K562 (cell line): ENCODE measurements at places on chromosomes 5 and 9.

DNA sequence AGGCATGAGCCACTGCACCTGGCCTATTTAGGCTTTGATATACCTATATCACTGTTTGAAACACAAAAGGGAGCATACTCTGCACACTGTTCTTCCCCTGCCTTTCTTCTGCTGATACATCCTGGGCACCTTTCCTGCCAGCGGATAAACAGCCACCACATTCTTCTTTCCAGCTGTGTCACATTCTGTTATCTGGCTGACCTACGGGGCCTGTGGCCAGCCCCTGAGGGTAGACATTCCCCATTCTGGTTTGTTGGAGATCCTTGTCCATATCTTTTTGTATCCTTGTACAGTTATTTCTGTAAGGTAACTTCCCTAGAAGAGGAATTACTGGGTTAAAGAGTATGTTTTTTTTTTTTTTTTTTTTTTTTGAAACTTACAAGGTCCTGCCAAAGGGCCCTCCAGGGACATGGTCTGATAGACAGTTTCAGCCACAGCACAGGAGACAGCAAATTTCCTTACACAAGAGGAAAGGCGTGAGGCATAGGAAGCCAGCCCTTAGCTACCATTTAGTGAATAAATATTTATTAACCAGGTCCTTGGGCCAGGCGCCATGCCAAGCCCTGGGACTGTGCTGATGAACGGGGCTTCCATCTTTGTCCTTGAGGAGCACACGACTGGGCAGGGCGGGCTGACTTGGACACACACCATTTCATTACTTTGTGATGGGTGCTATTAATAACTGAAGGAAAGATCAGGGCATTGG, 57.8 kb downstream of the ERGIC1 start:
- DNase-seq: no peak

DNA sequence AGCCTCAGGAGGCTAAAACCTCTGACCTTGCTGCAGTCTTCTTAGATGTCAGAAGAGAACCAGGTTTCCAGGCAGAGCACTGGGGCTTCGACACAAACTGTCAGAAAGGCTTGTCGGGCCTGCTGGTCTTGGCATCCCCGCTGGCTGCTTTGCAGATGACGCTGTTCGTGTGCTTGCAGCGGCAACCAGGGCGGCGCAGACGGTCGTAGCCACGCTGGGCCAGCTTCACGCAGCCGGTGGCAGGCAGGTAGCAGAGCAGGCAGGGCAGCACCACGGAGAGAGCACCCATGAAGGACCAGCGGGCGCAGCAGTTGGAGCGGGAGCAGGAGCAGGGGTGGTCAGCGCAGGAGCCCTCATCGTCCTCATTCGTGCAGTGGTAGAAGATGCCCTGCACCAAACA, 10.7 kb downstream of the SPRY4 start:
- no peak for DNase-seq

DNA sequence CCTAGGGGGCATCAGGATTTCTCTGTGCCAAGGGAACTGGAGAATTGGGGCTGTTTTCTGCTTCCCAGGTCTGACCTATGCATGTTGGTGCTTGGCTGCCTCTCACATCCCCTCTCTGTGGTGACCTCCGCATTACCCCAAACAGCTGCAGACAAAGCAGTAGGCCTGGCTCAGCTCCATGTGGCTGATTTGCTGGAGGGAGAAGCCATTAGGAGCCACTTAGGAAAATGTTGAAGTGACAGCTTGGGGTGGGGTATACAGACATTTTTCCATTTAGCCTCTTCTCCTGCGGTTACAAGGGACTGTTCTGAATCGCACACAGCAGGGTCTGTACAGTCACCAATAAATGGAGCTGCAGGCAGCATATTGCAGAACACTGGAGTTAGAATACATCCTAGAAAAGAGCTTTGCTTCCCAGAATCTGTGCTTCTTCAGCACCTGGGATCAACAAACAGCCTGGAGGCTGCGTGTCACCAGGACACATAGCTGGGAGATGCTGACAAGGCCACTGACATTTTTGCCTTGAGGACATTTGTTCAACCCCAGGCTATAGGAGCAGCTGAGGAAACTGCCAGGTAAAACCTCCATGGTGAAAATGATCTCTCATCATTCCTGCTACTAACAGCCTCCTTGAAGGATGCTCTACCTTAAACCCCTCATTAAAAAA, 335.3 kb downstream of the DIRAS2 start:
- no peak for DNase-seq

DNA sequence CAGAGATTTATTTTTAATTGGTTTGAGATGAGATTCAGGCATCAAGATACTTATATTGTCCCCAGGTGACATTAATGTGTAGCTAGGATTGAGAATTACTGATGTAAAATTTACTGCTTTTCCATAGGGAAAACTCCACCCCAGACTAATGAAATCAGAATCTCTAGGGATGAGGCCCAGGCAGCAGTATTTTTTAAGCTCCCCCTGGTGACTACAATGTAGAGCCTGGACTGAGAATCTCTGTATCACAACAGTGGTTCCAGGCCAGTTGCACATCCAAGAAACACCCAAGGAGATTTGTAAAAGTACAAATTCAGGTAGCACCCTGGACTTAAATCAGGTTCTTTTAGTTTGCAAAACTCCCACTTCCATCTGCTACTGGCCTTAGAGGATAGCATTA, 185.7 kb downstream of the MARCHF11 start:
- no peak for DNase-seq

DNA sequence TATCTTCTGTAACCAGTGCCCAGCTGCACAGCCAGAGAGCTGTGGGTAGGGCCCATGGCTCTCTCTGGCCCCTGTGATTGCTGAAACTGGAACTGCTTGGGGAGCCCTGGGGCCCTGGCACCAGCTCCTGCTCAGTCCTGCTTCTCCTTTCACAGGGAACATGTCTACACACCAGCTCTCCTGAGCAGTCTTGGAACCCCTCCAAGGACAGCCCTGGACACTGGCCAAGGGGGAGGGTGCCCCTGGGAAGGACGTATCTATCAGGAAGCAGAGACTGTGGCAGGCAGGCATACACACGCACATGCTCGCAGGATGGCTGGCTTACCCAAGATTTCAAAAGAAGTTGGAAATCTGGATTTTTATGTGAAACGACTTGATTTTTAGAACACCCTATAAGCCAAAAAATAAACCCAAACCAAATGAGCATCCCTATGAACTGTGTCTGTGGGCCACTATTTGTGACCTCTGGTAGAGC, 8.8 kb upstream of the TRAF1 start:
- peak; percentile 63 for DNase-seq

DNA sequence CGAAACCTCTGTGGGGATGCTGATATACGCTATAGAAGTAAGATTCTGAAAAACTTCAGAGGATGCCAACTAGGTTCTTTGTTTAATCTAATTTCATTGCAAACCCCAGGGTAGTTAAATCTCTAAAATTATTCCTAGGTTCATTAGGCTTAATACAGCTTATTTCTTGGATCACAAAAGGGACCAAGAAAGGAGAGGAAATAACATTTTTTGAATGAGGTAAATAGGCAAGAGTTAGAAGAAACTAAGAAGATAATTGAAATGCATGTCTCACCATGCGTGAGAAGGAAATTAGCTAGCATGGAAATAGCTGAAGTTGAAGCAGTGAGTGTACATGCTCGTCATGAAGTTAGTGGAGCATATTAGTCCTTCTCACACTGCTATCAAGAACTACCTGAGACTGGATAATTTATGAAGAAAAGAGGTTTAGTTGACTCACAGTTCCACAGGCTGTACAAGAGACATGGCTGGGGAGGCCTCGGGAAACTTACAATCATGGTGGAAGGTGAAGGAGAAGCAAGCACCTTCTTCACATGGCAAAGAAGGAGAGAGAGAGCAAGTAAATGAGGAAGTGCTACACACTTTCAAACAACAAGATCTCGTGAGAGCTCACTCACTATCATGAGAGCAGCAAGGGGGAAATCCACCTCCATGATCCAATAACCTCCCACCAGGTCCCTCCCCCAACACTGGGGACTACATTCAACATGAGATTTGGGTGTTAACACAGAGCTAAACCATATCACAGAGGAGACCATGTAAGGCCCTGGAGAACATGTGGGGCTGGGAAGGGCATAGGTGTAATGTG, 125.1 kb upstream of the OSMR start:
- no peak for DNase-seq

- DNase-seq: no peak
Observed at GRCh38 chr9:93809204-93809940, 145.8 kb downstream of the BARX1 start.

DNA sequence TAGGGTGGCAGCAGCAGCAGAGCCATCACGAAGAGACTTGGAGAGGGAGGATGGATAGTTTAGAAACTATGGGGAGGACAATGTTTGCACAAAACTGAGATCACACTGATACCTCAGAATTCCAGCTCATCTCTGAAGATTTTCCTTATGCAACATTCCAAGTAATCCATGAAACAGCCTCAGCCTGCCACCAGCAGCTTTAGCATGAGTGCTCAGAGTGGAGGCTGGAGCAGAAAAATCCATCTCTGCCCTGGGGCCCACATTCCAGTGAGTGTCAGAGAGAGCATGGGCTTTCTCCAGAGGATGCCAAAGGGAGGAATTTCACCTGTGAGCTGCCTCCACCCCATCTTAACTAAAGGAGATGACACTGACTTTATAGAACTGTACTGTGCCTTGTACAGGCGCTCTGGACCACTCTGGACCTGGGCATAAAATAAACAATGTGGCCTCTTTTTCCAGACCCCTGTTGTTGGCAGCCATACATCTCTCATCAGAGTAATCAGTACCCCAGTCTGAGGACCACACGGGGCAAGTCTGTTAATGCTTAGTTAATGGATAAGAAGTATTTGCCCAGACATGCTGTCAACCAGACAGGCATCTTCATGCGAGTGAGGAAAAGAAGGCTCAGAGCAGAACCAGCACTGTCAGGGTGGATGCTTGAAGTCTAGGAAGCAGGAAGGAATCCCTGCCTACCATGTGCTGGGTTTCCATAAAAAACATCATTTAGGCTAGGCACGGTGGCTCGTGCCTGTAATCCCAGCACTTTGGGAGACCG, 440.9 kb downstream of the ENC1 start:
- no peak for DNase-seq

- DNase-seq: no peak
Observed at GRCh38 chr9:131642496-131643083, 97.3 kb downstream of the PRRT1B start.

DNA sequence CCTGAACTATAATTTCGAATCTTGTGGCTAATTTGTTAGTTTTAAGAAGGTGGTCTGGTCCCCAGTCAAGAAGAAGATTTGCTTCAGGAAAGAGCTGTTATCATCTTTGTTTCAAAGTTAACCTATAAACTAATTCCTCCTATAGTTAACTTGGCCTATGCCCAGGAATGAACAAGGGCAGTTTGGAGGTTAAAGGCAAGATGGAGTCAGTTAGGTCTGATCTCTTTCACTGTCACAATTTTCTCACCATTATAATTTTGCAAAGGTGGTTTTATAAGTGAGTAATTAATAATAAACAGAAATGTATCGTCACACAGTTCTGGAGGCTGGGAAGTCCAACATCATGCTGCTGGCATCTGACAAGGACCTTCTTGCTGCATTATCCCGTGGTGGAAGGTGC, 238.6 kb downstream of the PIK3R1 start:
- DNase-seq: no peak

DNA sequence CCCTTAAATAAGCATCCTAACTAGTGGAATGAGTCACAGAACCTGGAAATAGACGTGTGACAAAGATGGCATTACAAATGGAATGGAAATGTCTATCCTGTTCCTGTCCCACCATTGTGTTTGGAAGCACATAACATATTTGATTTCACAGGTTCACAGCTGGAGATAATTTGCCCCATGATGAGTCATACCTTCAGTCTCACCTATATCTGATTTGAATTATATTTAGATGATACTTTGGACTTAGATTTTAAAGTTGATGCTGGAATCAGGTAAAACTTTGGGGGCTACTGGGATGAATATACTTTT, 92.5 kb downstream of the CEMIP2 start:
- no peak for DNase-seq

GRCh38 chr9:8855046-8855445, 1055.5 kb upstream of the DMAC1 start:
- DNase-seq: no peak

DNA sequence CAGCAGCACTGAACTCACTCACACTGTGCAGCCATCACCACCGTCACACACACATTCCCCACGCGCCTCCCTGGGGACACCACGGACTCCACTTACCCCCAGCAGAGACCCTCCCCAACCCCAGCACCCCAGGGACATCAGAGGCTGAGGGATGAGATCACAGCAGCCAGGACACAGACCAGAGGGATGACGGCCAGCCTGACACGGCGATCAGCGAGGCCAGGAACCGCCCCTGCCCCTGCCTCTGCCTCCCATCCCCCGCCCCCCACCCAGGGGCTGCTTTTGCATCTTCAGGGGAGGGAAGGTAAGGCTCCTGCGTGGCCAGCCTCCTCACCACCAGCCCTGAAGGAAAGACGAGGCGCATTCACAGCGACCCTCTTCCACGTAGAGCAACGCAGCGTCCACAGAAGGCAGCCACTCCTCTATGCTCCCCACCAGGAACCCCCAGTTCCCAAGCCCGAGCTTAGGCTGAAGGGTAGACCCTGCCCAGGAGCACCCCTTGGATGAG, 104.5 kb downstream of the VAV2 start:
- DNase-seq: no peak

DNA sequence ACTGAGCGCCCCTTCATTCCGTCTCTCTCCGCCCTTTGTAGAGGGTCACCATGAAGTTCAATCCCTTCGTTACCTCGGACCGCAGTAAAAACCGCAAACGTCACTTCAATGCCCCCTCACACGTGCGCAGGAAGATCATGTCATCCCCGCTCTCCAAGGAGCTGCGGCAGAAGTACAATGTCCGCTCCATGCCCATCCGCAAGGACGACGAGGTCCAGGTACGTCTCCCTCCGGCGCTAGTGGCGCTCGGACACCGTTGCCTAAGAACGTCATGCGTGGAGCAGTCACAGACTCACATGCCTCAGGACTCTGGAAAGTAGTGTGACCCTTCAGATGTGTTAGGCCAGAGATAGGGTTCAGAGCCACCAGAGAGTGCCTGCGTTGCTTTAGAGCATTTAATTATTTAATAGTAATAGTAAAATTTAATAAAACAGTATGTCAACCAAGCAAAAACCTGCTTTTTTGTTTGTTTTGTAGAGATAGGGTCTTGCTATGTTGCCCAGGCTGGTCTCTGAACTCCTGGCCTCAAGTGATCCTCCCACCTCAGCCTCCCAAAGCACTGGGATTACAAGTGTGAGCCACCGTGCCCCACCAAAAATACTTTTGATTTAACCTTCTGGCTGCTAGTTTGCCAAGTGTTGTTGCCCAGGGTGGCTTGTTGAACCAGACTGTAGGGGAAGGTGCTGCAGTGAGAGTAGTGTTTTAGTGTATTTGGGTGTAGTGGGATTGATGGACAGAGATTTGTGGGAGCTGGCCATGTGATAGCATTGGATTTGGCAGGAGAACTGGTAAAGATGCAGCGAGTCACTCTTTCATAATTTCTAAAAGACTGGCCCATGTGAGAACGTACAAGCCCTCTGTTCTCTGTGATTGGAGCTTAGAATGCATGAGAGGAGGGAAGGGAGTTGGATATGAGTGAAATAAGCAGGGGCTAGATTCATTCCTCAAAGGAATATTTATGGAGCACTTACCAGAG, 888 bp downstream of the RPL26L1 start:
- no peak for DNase-seq

GRCh38 chr9:132381966-132382541, 24.6 kb downstream of the TTF1 start:
- no peak for DNase-seq

GRCh38 chr5:20145240-20145639, 157.2 kb upstream of the CDH18 start:
- no peak for DNase-seq
